Epithelial cell of alveolus of lung (primary cell): ENCODE measurements at places on chromosomes 16 and 17. TPM values are rescaled to one million over a fixed set of nuclear protein-coding genes. Genes with fewer than 3 reads are reported as not detected.

The KRT32 gene
- 0.13 TPM in 1 of 2 replicates, not detected in the other for total RNA-seq

The OR2C1 gene
- not detected in 2 replicates for total RNA-seq

The C17orf113 gene
- total RNA-seq: 0.13 and 2.1 TPM in 2 replicates

The TOM1L1 gene
- 17.5 and 20.7 TPM in 2 replicates for total RNA-seq

The C16orf89 gene
- total RNA-seq: 0.13 and 0.80 TPM in 2 replicates

The EFNB3 gene
- 1.6 and 8.7 TPM in 2 replicates for total RNA-seq

The OR4D1 gene
- total RNA-seq: 0.32 TPM in 1 of 2 replicates, not detected in the other

The NOD2 gene
- 0.13 TPM in 1 of 2 replicates, not detected in the other for total RNA-seq
